ENCODE measurements at places on chromosomes 12 and 14.

GRCh38 chr12:95228617-95229016, 11.0 kb downstream of the VEZT start:
- no peak for DNase-seq

- no peak for DNase-seq
Measured at GRCh38 chr12:730550-730949, 21.8 kb upstream of the WNK1 start.

GRCh38 chr12:19484738-19485137, 45.4 kb downstream of the AEBP2 start:
- no peak for DNase-seq

- peak; percentile 94 for DNase-seq
Measured at GRCh38 chr12:25958428-25959070, at the start of gene RASSF8. Gene RASSF8, plus strand, starts transcription at chr12:25958682. Its CDS starts 96,662 bp downstream, at chr12:26055344.

DNA sequence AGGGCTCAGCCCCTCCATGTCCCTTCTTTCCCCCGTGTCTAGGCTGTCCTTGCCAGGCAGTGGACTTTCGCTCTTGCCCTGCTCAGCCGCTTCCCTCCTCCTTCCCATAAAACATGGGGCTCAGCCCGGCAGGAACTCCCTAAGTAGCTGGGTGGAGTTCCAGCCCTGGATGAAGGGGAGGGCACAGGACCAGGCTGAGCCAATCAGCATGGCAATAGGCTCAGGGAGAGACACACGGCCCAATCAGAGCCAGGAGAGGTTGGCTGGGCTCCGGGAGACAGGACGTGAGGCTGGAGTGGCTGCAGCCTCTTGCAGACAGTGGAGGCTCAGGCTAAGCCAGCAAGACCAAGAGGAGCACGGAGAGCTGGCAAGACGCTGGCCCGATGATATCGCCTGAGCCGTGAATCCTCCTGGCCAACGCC, 54.3 kb downstream of the GALNT9 start:
- DNase-seq, result peak; percentile 98

- DNase-seq, result no peak
Measured at GRCh38 chr12:104691721-104692556, 235.2 kb downstream of the CHST11 start.

- no peak for DNase-seq
Measured at GRCh38 chr12:111361717-111362576, 6.9 kb downstream of the PHETA1 start.

DNA sequence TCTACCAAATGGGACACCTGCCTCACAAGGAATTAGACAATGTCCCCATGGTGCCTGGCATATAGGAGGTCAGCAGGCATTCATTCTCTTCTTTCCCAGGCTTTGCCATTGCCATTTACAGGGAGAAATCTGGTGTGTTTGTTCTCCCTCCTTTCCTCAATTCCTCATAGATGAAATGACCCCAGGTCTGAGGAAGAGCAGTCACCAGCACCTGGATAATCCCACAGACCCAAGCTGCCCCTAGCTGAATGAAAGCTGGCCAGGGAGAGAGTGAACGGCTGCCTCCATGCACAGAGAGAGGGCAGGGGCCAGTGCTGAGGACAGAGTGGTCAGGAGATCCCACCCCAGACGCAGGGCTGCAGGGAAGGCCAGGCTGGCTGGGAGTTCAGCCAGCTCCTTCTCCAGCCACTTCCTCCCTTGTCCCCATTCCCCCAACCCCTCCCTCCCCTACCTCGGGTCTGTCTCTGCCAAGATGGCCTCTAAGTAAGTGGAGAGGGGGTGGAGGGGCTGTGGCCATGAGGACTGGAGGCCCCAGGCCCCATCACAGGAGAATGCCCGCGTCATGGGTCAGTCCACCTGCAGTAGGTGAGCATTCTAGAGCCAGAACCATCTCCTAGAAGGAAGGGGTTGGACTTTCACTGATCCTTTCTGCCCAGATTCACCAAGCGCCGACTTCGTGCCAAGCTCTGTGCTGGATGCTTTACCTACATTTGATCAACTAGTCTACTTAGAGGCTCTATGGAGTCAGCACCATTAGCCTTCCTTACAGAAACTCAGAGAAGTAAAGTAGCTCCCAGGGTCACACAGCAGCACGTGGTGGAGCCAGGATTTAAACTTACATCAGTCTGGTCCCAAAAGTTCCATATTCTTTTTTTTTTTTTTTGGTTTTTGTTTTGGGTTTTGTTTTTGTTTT, 2.0 kb upstream of the KRT4 start:
- no peak for DNase-seq

- DNase-seq, result no peak
Measured at GRCh38 chr12:66196806-66197205, 7.8 kb downstream of the IRAK3 start.

- DNase-seq, result no peak
Measured at GRCh38 chr12:88681271-88681670, 101.0 kb upstream of the KITLG start.

GRCh38 chr12:109981311-109981710, 14.9 kb downstream of the GIT2 start:
- no peak for DNase-seq

GRCh38 chr14:33297565-33297964, 358.9 kb downstream of the NPAS3 start:
- DNase-seq, result peak; percentile 7

DNA sequence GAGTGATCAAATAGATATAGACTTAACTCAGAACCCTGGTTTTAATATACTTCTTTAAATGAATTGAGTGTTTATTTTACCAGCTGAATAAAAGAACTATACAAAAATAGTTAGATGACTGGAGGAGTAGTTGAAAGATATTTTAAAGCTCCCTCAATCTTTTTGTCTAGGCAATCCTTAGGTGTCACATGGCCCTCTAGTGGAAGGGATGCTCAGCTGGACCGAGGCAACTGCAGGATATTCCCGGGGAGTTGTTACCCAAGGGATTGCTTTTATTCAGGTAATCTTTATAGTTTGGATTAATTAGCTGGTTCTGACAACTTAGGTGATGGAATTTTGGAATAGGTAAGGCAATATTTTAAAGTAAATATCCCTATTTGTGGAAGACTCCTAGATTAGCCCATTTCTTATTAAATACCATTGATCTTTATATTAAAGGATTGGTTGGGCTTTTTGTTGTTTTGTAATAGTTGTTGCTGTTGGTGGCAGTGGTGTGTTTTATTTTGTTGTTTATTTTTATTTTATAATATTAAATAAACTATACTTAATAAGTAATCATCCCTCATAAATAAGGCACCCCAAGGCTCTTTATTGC, 57.1 kb downstream of the ZDHHC17 start:
- DNase-seq, result peak; percentile 39

- DNase-seq, result no peak
Measured at GRCh38 chr12:50151047-50151687, 16.0 kb downstream of the CERS5 start.

- no peak for DNase-seq
Measured at GRCh38 chr12:26046203-26046602, 78.6 kb downstream of the BHLHE41 start.

GRCh38 chr12:111673503-111673902, 12.3 kb downstream of the BRAP start:
- peak; percentile 41 for DNase-seq

DNA sequence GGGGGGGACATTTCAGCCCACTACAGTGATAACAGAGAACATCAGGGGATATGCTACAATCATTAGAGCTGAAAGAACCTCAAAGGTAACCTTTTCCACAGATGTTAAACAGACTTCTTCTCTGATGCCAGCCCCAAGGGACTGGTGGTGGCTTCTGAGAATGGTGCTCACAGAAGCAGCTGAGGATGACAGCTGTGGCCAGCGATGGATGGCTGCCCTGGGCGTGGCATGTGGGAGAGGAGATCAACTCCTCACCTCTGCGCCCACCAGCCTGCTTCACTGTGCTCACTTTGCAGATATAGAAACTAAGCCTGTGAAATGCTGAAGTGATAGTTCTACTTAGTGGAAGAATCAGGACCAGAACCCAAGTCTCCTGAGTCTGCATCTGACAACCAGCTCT, 33.0 kb downstream of the FOXN3 start:
- no peak for DNase-seq

- no peak for DNase-seq
Measured at GRCh38 chr14:49553892-49554291, 32.3 kb downstream of the RPS29 start.

DNA sequence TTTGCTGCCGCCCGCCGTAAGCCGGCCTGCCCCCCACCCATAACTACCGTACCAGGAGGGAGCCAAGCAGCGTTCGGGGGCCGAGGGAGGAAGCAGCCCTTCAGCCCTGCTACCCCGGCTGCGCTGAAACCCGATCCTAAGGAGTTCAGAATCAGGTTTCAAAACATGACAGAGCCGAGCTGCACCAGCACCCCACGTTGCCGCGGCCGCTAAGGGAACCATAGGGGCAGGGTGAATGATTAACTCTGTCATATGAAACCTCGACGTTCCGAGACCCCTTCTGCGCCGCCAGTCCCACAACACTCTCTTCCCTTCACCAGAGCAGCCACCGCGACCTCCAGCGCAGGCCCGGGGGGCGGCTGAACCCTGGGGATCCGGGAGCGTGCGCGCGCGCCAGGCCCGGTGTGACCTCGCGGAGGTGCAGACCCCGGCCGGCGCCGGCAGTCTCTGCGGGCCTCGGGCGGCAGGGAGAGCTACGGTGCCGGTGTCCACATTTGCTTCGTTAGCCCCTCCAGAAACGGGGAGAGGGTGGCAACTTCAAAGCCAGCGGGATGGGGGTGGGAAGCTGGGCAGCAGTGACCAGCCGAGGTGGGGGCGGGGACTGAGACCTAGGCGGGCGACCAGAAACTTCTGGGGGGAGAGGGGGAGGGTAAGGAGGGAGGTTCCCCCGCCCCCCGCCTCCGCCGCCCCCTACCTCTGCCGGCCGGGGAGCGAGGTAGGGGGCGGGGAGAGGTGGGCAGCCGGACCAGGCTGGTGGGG, 1.6 kb downstream of the SIX4 start:
- peak; percentile 85 for DNase-seq

GRCh38 chr14:33941718-33942117, 9.2 kb downstream of the EGLN3 start:
- DNase-seq, result no peak

- no peak for DNase-seq
Measured at GRCh38 chr14:89575386-89576061, 158.5 kb upstream of the FOXN3 start.

DNA sequence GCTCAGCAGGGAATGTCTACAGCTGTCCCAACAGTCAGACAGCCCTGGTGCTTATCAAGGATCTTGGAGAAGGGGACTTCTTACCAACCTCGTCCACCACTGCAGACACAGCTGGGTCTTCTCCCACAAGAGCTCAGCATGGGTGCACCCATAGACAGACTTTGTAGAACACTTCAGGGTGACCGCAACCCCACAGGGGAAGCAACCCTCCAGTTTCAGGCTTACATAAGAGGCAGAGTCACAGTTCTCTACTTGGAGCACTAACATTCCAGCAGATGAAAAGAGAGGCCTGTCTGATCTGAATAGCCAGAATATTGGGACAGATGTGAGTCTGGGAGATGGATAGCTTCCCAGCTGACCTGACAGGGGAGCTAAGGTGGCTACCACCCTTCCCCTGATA, 3.5 kb upstream of the CLEC1A start:
- DNase-seq, result no peak

- DNase-seq, result no peak
Measured at GRCh38 chr12:68809190-68810026, 1.4 kb downstream of the MDM2 start.

DNA sequence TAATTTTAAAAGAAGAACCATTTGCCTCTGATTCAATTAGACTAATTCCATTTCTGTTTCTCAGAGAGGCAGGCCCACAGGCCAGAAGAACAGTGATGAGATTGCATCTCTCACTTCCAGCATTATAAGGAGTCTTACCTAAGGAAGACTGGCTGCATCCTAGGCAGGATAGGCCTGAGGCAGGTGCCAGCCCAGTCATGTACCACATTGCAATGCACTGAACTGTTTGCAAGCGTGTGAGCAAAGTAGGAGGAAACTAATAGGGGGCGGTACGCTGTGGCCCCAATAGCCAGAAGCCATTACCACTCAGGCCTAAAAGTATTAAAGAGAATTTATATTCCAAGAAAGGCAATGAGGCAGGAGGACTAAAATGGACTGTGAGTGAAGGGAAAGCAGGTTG, 12.1 kb upstream of the CNIH1 start:
- DNase-seq, result no peak

DNA sequence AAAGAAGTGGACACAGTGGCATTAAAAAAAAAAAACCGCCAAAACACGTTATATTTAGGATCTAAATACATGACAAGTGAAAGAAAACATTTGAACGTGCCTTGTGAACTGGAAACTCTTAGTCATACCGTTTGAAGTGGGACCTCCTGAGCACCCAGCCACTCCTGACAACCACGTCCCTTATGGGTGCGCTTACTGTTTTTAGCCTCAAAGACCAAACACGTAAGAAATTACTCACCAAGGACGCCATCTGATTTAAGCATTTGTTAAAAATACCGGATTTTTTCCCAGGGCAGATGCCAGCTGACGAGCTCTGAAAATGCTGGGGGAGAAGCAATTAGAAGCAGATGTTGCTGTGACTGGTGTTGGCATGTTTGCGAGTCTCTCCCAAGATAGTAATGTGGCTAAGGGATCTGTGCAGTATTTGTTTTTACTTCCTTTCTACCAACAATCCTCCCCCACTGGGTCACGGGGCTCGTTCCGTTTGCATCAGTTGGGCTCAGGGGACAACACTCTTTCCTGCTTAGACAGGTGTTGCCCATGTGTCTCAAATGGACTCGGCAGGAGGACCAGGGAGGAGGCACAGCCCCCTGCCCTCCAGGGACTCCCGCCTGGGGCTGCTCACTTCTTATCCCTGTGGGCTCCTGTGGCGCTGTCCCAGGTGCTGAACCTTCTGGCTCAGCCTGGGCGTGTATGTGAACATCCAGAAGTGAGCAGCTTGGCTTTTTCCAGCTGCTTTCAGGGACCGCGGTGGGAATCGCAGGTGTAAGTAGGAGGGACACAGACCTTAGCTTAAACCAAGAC, 101.0 kb downstream of the BEGAIN start:
- peak; percentile 93 for DNase-seq

GRCh38 chr14:21072781-21073339, 2.8 kb downstream of the ARHGEF40 start:
- no peak for DNase-seq

- peak; percentile 80 for DNase-seq
Measured at GRCh38 chr12:56029666-56030293, 8.9 kb downstream of the IKZF4 start.

DNA sequence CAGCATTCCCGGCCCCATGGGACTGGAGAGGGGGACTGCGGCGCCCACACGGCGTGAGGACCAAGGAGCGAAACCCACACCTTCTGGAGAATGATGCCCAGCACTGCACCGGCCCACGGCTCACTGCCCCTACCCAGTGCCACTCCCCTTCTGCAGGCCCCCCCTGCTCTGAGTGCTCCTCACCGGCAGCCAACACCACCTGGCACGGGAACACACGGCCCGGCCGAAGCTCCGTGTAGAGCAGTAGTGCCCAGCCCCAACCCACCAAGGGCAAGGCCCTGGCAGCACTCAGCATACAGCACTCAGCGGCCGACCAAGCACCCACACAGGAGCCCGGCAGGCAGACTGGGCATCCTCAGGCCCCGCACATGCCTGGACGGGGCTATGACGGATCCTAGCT, 13.4 kb downstream of the BTBD6 start:
- DNase-seq, result no peak

GRCh38 chr12:122072031-122072970, 6.3 kb upstream of the MLXIP start:
- DNase-seq, result no peak

GRCh38 chr12:122825773-122826724, 9.2 kb upstream of the HIP1R start:
- DNase-seq, result peak; percentile 71

GRCh38 chr12:1937481-1938224, 19.2 kb upstream of the CACNA2D4 start:
- no peak for DNase-seq

GRCh38 chr12:94183708-94184379, 35.5 kb downstream of the PLXNC1 start:
- DNase-seq, result no peak

GRCh38 chr14:58746261-58746660, 108.5 kb downstream of the DACT1 start:
- DNase-seq, result no peak

Data from H7 (cell line).